ENCODE measurements at places on chromosomes 4 and X.
A peak's percentile ranks its signal among the peaks of the same experiment; 100 is the strongest.

DNA sequence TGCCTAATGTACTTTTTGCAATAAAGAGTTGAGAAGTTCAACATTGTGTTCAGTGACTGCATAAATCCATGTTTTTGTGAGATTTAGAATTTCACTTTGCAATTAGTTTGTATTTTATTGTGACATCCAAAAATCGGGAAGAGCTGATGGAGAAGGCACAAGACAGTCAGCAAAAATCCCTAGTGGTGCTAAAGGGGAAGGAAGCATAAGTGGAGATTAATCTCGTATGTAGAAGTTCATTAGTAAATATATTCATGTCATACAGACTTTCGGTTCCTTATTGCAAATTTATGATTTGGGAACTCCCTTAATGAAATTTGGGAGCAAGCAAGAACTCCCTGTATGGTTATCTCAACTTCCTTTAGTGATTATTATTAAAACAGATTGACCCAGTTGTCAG is 57.8 kb upstream of the SLC39A8 start:
- no peak for DNase-seq

- DNase-seq = no peak
These were observed 77.9 kb downstream of the STIM2 start for GRCh38 chr4:26938516-26938915.

GRCh38 chrX:150472306-150472705 is 96.1 kb upstream of the MTM1 start:
- no peak for DNase-seq

- no peak for DNase-seq
These were observed 258.8 kb upstream of the GNPDA2 start for GRCh38 chr4:44985152-44985551.

- peak; percentile 95 for DNase-seq
These were observed 31.6 kb upstream of the SOD3 start for GRCh38 chr4:24763631-24764297.

DNA sequence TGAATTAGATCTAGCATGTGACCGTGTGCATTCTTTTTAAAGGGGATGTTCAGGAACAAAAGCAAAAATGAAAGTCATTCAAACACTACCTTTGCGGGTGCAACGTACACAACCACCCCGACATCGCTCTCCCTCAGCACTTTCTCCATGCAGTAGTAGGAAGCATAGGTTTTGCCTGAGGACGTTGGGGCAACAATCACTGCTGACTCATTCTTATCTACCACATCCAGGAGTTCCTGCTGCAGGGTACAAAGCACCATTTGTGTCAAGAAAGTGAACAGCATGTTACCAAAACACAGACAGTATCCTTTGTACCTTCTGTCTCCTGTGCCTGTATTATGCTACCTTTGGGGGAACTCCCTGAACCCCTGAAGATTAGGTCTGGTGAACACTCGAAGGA is 58.6 kb downstream of the DDX60L start:
- DNase-seq = peak; percentile 70

DNA sequence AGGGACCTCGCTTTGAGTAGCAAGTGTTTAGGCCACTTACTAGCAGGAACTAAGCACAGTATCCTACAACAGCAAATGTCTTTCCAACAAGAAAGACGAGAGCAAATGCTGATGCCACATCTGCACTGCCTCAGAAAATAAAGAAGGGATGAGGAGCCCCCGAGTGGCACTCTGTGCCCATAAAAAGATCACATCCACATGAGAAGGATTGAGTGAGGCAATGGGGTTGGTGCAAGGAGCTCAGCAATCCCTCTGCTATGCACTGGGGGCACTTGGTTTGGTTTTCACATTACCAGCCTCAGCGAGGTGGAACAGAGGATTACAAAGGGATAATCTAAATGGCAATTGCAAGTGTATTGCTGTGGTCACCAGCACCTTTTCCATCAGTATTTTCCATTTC is 252.8 kb upstream of the SLC7A11 start:
- DNase-seq = peak; percentile 25

- DNase-seq = no peak
These were observed 11.9 kb downstream of the CA5B start for GRCh38 chrX:15749642-15750610.

- no peak for DNase-seq
These were observed 23.9 kb downstream of the ARHGAP36 start for GRCh38 chrX:131081772-131082740.

DNA sequence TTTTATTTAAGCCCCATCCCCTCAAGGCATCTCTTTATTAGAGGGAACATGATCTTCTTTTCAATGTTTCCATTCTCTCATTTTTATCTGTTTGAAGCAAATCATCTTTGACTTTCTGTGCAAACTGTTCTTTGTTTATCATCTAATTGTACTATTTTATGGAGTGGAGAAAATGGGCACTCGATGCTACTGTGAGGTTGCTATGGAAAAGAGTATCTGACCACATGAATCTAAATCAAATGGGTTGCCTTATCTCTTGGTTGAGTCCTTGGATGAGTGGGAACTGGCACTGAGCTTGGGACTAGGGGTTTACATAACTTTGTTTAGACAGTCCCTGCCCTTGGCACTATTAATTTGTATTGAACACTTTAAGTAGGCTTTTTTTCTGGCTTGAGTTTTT is 9.1 kb downstream of the OCRL start:
- DNase-seq = no peak

- DNase-seq = peak; percentile 55
These were observed 1295.8 kb upstream of the TENM3 start for GRCh38 chr4:180947425-180947824.

DNA sequence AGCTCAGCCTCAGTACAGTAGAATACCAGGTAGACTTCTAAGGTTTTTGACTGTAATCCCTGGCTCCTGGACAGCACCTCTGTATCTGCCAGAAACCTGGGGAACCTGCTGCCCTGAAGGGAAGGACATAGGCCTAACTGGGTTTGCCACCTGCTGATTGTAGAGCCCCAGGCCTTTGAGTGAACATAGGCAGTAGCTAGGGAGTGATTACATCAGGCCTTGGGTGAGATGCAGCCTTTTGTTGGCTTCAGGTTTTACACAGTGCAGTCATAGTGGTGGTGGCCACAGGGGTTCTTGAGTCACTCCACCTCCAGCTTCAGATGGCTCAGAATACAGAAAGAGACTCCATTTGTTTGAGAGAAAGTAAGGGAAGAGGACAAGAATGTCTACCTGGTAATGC is 19.3 kb downstream of the IQCM start:
- DNase-seq = no peak

DNA sequence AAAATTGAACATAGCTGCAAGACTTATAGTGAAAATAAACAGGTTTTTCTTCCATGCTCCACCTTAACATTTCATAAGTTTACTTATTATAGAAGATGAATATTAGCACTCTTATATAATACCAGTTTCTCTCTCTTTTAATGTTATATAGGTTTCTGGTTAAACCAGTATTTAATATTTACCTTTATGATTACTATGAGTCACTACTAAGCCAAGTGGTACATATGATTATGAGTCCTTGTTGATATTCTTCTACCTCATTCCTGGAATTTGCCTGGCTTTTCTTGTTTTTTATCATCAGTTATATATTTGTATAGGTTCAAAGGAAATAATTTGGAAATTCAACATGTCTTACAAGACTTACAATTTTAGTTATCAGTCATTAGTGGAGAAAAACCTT is 89.9 kb upstream of the MAOA start:
- no peak for DNase-seq

- DNase-seq = no peak
These were observed 258.4 kb upstream of the TAPT1 start for GRCh38 chr4:16484711-16485110.

DNA sequence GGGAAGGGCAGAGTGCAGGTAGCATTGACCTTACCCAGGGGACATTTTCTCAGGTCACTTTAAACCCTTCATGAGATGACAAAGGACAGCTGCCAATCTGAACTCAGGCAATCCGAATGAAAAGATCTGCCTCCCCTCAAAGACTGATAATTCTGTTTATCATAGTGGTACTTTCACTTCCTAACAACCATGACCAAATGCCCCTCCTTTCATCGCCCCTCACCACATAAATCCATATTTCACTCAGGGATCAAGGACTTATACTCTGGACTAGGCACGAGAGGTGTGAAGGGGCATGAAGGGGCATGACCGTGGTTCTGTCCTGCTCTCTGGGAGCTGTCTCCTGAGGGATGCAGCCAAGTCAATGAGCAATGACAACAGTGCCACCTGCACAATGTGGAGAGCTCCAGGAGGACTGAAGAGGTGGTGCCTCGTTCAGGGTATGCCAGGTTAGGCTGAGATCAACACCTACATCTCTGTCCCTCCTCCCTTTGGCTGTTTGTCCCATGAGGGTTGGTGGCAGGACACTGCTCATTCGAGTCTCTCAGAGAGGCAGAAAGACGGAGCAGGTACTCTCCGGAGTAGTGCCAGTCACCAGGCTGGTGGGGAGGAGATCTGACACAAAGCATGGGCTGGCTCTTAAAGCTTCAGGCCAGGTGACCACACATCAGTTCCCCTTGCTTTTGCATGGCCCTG is 12.5 kb downstream of the HS3ST1 start:
- no peak for DNase-seq

- no peak for DNase-seq
These were observed 21.8 kb downstream of the HERC3 start for GRCh38 chr4:88614058-88614457.

- DNase-seq = peak; percentile 29
These were observed 56.5 kb downstream of the ARAP2 start for GRCh38 chr4:36187723-36188333.

DNA sequence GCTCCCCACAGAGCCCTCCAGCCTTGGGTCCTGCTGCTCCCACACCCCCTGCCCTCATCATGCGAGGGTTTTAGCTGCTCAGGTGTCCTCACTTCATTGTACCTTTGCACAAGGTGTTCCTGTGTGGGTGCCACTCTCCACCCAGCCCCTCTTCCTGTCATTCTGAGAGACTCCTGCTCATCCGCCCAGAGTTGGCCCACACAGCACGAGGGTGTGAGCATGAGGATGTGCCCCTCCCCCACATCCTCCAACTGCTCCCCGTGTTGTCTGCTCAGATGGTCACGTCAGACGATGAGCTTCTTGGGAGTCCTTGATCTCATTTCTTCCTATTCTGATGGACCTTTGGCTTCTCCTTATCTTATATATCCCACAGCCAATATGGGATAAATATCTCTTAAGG is 53.2 kb downstream of the HTT-AS start:
- no peak for DNase-seq

DNA sequence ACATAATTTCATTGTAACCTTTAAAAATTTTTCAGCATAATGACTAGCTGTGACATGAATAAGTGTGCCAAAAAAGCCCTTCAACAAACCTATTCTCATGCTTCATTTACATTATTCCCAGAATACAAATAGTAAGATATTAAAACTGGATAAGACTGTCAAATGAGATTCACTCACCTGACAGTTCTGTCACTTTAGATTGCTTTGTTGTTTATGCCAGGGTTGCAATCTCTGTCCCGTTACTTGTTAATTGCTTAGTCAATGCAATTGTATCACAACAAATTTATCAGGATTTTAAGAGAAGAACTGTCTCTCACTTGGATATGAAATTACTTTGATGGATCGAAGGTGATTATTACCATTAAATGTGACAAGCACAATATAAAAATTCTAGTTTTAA is 616.0 kb upstream of the IGFBP7 start:
- no peak for DNase-seq

- peak; percentile 10 for DNase-seq
These were observed 204.1 kb upstream of the DDX53 start for GRCh38 chrX:22795671-22796070.

DNA sequence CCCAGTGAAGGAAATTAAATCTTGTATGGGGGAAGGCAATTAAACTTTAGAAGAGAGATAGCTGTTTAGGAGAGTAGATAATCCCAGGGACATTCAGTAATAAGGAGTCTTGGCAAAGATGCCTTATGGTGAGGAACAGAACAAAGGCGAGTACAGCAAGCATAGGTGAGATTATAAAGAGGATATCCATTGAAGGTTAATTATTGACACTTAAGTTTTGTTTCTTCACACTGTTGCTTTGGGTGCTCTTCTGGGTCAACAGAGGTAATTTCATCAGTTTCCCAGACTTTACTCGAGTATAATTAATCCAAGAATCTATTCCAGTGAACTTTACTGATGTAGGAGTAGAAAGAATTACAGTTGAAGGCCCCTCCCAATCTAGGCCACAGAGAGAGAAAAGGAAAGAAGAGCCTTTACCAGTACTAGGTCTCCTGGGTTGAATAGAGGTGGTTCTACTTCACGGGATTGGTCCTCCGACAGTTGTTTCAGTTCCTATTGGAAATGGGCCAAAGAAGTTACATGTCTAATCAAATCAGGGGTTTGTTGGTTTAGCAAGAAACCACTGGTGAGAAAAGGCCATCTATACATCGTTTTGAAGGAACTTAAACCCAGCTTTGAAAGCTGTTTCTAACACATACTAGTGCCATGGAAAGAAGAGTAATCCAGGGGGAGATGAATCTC is 27.2 kb downstream of the EPGN start:
- no peak for DNase-seq

DNA sequence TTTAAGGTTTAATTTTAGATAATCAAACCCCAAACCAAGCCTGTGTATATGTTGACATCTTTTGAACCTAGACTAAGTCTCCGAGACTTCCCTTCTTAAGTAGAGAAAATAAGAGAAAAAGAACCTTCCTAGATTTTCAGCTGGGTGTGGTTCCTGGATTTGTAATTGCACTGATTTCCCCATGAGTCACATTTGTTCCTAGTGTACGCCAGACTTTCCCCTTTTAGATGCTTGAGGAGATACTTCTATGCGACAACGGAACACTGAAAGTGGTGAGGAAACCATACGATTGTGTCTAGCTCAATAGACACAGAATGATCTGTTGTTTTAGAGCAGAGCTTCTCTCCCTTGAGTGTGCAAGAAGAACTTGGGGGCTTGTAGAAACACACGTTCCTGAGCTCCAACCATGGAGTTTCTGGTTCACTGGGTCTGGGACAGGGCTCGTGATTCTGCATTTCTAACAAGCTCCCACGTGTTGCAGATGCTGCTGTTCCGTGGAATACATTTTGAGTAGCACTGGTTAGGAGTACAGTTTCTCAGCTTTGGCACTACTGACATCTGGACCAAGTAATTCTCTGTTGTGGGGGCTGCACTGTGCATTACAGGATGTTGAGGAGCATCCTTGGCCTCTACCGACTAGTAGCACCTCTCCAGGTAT is 87.1 kb downstream of the AMELX start:
- peak; percentile 22 for DNase-seq

DNA sequence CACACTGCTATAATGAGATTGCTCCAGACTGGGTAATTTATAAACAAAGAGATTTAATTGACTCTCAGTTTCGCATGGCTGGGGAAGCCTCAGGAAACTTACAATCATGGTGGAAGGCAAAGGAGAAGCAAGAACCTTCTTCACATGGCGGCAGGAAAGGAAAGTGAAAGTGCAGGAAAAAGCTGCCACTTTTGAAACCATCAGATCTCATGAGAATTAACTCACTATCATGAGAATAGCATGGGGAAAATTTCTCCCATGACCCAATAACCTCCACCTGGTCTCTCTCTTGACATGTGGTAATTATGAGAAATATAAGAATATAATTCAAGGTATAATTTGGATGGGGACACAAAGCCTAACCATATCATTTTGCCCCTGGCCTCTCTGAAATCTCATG is 884.2 kb downstream of the GLUD2 start:
- DNase-seq = no peak

GRCh38 chrX:23589496-23589895 is 77.8 kb upstream of the PRDX4 start:
- DNase-seq = no peak

- DNase-seq = no peak
These were observed 20.4 kb downstream of the EREG start for GRCh38 chr4:74385386-74385785.

- peak; percentile 45 for DNase-seq
These were observed 144.6 kb upstream of the GPC4 start for GRCh38 chrX:133559909-133560308.

GRCh38 chr4:23717528-23718248 is 172.2 kb downstream of the PPARGC1A start:
- peak; percentile 52 for DNase-seq

Data from kidney tubule cell (primary cell).